ENCODE measurements at places on chromosomes 1 and 21. TPM values are rescaled to one million over a fixed set of nuclear protein-coding genes. Genes with fewer than 3 reads are reported as not detected.
A peak's percentile ranks its signal among the peaks of the same experiment; 100 is the strongest.

GRCh38 chr1:23593042-23593521 lies 33.8 kb upstream of the ID3 start:
- no peak for DNase-seq

DNA sequence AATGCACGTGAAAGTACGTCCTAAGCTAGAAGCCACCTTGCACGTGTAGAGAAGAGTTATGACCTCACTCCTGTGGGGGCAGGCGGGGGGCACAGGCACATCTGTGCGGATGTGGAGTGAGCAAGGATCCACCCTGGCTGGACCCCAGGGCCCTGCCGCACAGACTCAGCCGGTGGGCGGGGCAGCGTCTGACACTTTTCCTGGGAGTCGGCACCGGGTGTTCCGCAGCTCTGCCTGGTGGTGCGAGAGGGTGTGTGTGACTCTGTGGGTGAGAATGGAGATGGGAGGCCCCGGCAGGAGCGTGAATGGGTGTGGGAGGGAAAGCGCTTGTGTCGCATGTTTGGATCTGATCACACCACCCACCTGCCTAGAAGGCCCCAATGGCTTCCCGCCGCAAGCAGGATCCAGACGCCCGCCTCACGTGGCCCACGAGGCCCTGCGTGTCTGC lies 29.5 kb downstream of the RAP1GAP start:
- no peak for DNase-seq

Gene LCE2A
- total RNA-seq = not detected

- DNase-seq = no peak
Observed at GRCh38 chr1:217524787-217525520, 105.9 kb downstream of the GPATCH2 start.

DNA sequence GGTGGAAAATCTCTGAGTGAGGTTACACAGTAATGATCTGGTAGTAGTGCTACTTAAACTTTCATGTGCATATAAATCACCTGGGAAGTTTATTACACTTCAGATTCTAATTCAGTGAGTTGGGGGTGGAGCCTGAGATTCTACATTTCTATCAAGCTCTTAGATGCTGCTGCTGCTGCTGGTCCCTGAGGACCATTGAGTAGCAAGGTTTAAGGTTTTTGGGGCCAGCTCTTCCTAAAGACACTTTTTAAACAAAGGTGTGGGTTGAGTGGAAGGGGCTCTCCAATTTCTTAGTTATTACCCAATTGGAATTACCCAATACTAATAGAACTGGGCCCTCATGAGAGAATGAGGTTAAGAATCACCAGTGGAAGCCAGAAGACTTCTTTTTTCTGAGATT lies 29.5 kb downstream of the KCNA3 start:
- DNase-seq = no peak

Gene HJV
- not detected for total RNA-seq

- no peak for DNase-seq
Observed at GRCh38 chr1:162368451-162368850, 8.2 kb downstream of the SPATA46 start.

Gene ACTN2
- 0.50 TPM for total RNA-seq

Gene EXO1
- total RNA-seq = 69.1 TPM

DNA sequence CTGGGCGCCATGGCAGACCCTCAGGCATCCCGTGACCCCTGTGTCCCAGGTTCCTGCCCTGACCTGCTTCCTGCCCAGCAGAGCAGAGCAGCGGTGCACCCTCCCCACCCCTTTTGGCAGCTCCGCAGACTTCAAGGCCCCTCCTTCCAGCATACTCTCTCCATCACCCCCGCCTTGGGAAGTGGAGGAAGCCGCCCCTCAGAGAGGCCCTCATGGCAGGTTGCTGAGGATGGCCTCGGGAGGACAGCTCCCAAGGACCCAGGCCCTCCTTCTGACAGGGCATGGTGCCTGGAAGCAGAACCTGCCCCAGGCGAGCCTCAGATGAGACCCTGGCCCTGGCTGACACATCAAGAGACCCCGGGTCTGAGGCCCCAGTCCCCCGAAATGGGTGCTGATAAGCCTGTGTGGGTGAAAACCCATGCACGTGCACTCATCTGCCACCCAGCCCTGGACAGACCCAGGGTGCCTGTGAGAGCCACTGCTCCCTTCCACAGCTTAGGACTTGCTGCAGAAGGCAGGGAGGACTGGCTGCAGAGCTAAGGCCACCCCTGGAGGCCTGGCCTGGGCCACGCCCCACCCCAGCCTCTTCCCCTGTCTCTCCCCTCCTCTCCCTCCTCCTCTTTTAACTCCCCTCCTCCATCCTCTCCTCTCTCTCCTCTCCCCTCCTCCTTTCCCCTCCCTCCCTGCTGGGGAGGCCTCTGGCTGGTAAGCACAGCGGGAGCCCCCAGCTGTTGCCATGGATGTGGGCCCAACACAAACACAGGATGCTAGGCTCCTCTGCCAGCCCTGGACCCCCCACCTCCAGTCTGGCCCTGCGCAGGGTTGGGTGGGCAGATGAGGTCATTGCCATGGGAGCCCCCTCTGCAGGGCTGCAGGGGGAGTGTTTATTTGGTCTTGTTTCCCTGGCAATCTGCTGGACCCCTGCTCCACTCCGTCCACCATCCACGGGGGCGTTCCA lies 33.7 kb downstream of the WNT9A start:
- DNase-seq = no peak

DNA sequence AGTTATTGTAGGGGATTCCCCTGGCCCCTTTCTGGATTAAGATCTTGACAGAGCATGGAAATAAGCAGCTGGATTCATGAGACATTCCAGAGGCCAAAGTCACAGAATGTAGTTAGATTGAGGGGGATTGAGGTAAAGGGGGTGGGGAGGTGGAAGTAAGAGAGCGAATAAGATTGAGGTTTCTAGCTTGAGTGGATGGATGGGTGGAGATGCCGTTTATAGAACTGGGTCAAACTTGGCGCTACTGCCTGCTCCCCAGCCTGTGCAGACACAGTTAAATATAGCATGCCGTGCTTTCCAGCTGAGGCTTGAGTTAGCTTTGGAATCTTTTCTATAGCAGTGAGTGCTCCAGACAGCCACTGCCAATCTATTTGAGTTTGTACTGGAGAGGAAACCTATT lies 85.7 kb downstream of the DYRK1A start:
- no peak for DNase-seq

- peak; percentile 70 for DNase-seq
Observed at GRCh38 chr1:1291548-1292441, 11.6 kb downstream of the SCNN1D start.

DNA sequence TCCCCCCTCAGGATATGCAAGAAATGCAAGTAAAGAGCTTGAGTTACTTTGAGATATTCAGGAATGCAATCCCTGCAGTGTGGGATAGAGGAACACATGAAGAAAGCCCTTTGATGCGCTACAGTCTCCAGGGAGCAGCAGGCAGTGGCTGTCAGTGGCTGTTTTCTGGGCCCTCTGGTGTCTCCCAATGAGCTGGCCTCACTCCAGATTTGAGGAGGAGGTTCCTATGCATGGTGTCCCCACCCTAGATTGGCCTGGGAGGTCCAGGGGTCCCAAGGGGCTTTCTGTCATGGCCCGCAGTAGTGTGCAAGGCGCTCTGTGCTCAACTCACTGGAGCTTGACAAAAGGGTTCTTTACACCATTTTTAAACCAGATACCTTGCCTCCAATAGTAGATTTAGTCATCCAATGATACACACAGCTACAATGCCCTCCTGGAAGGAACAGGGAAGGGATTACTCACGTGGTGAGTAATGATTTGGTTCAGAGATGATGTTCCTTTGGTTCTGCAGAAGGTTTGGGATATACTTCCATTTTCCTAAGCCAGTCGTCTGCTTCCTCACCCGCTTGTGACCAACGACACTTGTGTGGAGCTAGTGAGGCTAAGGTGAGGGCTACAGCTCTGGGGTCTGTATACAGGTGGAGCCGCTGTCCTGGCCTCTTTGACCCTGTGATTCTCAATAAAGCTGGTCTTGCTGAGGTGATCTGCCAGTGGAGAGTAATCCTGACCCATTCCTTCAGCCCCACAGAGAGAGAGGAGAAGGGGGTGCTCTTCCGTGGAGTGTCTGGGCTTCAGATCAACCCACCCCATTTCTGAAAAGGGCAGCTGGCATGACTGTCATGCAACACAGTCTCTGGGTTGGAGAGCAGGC lies 6.6 kb downstream of the BATF3 start:
- DNase-seq = no peak

GRCh38 chr1:151447696-151448095 lies 11.6 kb downstream of the POGZ start:
- no peak for DNase-seq

Gene ACTA1
- total RNA-seq = not detected

GRCh38 chr1:17307946-17308345 lies at the start of gene PADI4:
TSS of gene PADI4 (plus strand) at chr1:17308197. CDS start at chr1:17308223, 26 bp downstream.
- no peak for DNase-seq

DNA sequence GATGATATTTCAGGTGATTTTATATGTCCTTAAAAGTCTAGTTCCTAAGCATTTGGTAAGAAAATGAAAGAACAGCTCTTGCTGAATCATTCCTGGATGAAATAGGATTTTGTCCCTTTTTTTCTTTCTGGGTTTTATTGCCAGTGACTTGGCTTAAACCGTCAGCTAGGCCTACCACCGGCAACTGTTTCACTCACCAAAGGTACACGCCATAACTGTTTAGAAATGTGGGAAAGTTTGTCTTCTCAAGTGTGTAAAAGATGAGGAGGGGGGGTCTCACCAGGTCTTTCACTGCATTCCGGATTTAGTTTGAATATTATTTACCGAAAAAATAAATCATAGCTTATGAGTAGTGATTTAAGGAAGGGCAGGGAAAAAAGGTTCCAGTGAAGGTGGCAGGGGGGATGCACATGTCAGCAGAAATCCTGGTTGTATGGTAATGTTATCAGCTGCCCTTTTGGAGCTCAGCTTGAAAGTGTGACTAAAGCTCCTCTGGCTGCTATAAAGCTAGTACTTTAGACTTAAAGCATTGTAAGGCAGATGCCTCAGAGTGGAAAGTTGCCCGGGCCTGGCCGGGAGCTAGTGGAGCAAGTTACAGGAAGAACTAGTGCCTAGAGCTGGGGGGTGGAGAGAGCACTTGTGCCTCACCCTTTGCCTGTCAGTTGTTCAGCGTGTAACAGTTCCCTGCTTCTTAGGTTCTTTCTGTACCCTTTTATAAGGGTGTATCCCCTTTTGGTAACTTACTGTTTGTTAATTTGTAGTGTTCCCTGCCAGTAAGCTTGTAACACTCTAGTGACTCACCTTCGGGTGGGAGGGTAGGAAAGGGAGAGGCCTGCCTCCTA lies 3.1 kb downstream of the ATP1A1 start:
- DNase-seq = peak; percentile 50

GRCh38 chr1:233114860-233115259 lies 164.4 kb downstream of the NTPCR start:
- no peak for DNase-seq

DNA sequence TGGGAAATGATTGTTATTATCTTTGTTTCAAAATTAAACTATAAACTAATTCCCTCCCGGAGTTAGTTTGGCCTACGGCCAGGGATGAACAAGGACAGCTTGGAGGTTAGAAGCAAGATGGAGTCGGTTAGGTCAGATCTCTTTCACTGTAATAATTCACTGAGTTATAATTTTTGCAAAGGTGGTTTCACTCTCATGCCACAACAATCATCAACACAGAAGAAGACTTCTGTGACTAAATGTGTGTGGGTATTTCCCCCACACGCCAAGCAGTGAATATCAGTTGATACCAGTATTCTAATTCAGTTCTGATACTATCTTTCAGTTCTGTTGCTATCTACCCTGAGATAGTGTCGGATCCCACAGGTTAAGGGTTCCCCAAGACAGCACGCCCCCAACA lies 215.1 kb downstream of the S1PR1 start:
- no peak for DNase-seq

GRCh38 chr1:201034671-201035070 lies 11.2 kb upstream of the KIF21B start:
- no peak for DNase-seq

DNA sequence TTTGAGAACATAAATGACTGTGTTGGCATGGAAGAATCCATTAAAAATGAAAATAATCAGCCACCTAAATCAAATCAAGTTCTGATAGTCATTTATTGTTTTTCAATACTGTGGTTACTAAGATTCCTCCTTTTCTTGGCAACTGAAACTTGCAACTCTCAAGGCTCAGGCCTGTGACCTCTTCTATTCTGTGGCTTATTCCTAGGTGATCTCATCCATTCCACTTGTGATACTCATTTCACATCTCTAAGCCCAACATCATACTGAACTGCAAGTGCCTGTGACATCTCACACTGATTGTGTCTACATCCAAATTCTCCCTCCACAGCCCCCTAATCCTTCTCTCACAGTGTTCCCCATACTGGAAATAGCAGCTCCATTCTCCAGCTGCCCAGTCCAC lies 4.8 kb upstream of the ST6GALNAC5 start:
- DNase-seq = no peak

GRCh38 chr1:25990702-25991395 lies 7.0 kb downstream of the PAFAH2 start:
- DNase-seq = peak; percentile 59

- no peak for DNase-seq
Observed at GRCh38 chr1:218957971-218958370, 215.7 kb upstream of the LYPLAL1 start.

Gene AUNIP
- 10.6 TPM for total RNA-seq

DNA sequence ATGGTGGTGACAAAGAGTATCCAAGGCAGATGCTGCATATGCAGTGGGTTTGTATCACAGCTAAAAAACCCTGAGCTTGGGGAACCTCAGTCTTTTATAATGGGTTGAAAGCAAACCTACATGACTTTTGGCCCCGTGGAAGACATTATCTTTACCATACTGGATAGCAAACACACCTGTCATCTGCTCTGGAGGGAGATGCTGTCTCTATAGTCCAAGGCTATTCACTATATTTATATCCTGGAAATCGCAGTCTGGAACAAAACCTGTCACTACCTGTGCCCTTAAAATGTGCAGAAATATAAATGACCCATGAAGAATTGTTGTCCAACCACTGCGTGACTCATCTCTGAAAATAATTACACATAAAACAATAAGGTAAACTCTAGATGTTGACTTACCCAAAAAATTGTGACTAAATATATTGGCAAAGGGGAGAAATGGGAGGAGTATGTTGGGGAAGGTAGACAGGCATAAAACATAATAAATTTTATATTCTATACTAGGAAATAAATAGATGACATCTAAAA lies 121.0 kb upstream of the CXADR start:
- no peak for DNase-seq

Gene LRRC53
- not detected for total RNA-seq

GRCh38 chr1:198272492-198272891 lies 115.7 kb downstream of the NEK7 start:
- DNase-seq = no peak

GRCh38 chr21:38311765-38312164 lies 55.0 kb downstream of the KCNJ15 start:
- no peak for DNase-seq

GRCh38 chr1:155514582-155515187 lies 47.9 kb downstream of the ASH1L start:
- DNase-seq = no peak

Gene YARS1
- total RNA-seq = 217 TPM

DNA sequence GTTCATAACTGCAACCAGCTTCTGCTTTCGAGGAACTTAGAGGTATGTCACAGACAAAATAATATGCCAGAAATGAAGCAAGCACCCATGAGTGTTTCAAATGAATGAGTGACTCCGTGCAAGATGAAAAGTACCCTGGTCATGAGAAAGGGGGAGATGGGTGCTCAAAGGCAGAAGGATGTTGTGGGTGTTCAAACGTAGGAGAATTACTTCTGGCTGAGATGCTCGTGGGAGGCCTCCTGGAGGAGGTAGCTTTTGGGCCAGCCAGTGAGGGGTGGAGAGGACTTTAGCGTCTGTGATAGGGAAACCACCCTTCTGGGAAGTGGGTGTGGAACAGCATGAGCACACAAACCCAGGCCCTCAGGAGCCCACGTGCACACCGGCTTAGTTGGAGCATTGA lies 113.8 kb downstream of the SYF2 start:
- DNase-seq = peak; percentile 36

Data from activated naive CD4-positive, alpha-beta T cell treated with anti-CD3 and anti-CD28 coated beads, Interleukin-2, amount 50 U/mL, for 72 hours (primary cell).